ENCODE measurements at places on chromosomes 3 and 15.

- DNase-seq = no peak
Observed at GRCh38 chr15:79901958-79902357, 5.1 kb upstream of the MTHFS start.

DNA sequence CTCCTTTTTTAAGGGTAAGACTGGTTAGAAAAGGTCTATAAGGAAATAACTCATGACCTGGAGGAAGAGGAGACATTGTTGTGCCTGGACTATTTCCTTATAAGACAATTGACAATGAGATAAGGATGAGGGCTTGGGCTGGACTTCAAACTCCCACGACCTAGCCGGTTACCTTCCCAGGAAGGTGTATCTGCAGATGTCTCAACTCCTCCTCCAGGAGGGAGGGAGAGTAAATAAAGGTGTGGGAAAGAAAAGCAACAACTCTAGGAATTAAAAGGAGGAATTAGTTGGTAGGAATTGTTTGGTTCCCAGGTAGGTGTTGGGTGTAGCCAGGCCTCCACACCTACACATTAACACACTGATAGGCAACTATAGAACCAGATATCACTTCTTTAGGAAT lies 97.8 kb upstream of the TBL1XR1 start:
- DNase-seq = no peak

DNA sequence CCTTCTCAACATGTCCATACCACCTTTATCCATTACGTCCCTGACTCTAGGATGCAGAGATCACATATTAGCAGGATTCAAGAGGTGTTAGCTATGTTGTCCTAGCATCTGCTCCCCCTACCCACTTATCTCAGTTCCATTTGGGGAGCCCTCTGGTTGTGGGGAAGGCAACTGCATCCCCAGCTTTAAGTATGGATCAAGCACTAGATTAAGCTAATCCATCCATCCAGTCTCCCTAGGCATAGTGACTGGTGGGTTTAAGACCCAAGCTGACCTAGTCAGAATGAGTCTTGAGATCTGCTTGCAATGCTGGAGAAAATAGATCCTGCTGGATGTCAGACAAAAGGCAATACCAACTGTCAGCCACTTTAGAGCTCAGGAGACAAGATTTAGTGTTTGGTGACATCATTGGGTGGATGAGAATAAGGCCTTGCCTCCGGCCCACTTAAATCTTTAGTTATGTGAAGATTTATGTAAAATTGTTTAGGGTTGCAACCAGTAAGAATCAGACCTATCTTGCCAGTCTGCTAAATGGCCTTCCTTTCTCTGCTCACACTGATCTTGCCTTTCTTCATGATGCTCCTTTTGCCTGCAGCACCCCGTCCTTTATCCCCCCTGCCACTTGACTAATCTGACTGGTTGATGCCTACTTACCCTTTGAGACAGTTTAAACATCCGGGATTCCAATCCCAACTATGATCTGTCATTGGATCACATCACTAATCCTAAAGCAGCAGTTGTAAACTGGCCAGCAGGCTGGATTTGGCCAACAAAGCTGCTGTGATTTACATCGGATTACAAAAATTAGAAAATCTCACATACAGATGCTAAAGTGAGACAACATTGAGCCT lies 2.1 kb upstream of the ISY1 start:
- DNase-seq = no peak

DNA sequence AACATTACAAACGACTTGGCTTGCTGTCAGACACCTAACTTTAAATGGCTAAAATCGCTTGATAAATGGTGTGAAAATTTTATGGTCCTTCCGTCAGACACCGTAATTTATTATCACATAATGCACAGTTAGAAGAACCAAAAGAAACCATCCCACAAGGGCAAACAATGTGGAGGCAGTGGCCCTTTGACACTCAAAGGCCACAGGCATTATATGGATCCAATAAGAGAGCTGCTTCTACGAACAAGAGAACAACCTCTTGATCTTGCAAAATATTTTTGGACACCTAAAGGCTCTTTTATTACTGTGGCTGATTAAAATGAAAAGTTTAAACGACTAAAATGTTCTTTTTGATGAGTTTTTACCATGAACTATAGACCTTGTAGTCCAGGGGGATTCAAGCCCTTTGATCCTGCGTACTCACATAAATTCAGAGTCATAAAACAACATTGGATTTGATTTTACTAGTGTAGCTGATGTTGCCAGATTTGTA lies 202.8 kb downstream of the FMN1 start:
- DNase-seq = no peak

GRCh38 chr3:143237077-143237627 lies 117.6 kb downstream of the CHST2 start:
- DNase-seq = no peak

DNA sequence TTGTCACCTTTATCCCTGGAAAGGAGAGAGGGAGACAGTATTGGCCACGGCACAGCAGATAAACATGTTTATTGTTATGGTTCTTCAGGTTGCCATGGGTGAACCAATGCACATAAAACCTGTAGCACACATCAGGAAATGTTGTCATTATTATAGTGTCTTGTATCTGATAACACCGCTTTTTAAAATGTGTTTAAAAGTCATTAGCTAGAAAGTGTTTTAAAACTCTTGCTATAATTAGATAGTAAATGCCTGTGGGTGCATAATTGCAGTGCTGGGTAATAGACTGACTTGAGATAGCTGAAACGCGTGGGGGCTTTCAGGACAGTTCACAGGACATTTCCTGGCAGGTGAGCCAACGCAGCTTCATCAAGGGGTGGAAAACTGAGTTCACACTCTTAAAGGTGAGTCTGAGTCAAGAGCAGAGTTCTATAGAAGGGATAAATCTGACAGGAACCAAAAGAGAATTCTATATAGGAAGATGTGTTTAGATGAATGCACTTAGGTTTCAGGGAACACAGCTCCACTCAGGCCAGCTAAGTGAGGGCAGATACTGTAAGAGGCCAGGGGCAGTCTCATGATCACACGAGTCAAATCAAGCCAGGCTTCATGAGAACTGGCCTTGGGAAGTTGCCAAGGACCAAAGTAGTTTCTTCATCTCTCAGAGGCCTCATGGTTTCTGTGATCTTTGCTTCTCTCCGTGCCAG lies 35.6 kb upstream of the PPP4R2 start:
- DNase-seq = no peak

DNA sequence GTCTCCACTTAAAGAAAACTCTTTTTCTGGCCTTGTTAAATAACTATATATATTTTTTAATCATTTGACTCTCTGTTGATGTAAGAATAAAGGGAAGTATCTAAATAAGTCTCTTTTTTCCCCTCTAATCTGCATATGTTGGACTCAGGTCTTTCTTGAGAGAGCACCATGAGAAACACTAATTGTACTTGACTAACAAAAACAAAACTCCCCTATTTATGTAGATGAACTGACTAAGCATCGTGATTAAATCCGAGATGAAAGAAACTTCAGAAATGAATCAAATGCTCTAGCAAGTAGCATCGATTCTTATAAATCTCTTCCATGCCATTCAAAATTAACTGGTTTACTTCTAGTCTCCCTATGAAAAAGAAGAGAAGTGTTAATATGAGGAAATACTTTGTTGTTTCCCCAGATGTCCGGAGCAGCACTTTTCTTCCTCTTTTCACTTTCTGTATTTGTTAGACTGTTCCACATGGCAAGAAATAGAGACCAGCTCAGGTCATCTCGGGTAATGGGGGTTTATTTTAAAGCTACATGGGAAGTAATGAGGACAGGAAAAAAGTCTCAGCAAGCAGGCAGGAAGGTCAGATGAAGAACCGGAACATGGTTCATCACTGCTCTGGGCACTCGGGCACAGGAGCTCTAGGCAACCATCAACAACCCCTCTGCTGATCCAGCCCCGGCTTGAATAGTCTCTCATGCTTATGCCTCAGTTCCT lies 288.3 kb downstream of the CNTN6 start:
- no peak for DNase-seq

DNA sequence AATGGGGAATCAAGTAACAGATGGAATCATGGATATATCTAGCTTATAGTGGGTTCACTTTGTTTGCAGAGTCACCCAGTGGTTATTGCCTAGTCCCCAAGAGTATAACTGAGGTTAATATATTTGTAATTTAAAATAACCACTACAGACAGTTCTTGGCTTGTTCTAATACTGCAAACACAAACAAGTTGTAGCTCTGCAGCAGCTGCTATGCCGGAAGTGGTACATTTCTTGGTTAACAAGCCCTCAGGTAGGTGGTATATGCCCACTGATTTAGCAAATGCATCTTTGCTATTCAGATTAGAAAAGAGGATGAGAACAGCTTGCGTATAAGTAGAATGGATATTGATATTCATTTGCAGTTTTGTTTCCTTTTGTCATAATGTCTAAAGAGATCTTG lies 984.2 kb downstream of the SQOR start:
- DNase-seq = no peak

DNA sequence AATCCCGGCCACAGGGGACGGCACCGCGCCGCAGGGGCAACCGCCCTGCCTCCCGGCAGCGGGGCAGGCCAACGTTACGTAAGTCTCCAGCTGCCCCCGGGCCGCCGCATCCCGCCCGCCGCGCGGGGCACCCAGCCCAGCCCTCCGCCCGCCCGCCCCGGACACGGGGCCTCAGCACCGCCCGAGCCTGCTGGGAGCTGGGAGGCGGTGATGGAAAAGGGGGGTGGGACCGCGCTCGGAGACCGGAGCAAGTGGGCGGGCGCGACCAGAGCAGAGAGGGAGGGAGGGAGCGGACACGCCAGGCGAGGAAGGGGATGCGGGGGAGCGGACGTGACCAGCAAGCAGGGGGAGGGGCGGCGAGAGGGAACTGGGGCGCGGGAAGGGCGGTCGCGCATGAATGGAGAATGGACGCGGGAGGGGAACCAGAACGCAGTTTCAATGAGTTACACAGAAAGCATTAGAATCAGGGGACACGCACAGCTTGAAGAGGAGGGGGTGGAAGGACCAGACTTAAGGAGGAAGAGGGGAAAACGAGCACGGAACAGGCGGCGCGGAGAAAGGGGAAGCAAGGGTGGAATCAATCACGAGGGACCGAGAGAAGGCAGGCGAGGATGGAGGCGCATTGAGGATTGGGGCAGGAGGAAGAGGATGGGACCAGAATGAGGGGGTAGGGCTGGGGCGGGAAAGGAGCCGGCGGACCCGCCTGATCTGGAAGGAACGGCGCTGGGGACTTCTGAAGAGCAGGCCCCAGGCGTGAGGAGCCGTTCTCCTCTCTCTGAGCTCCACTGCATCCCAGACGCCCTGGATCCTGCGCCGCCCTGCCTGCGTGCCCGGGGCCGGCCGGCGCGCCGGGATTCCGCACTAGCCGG lies 559 bp downstream of the PKM start:
- peak; percentile 77 for DNase-seq

DNA sequence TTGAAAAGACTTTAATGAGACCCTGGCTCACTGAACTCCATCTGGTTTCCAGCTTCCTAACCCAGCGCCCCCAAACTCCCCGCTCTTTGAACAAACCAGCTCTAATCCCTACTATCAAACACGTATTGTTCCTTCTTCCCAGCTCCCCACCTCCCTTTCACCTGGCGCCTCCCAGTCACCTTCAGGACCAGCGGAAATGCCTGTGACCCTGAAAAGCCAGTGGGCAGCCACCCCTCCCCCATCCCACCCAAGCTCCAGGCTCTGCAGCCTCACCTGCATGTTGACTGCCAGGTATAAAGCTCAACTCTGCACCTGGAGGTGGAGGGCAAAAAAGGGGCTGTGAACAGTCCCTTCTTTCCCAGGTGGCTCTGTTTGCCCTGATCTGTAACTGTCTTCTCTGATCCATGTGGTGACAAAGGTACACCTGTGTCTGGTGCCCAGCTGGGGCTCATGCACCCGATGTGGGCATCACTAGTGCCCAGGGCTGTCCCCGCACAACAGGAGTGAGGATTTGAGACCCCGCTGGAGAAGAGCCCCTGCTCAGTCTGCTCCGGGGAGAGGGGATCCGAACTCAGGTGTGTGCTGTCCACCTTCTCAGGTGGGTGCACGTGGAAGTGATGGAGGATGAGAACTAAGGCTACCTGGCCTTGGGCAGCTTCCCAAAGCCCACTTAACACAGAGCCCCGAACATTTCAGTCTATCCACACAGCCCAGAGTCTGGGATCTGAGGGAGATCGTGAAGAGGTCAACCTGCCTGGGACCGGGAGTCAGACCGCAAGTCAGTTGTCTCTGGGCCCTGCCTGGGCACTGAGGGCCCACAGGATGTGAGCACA lies 128.9 kb downstream of the NSMCE3 start:
- no peak for DNase-seq

- DNase-seq = no peak
Observed at GRCh38 chr3:116038968-116039650, 406.2 kb downstream of the LSAMP start.

DNA sequence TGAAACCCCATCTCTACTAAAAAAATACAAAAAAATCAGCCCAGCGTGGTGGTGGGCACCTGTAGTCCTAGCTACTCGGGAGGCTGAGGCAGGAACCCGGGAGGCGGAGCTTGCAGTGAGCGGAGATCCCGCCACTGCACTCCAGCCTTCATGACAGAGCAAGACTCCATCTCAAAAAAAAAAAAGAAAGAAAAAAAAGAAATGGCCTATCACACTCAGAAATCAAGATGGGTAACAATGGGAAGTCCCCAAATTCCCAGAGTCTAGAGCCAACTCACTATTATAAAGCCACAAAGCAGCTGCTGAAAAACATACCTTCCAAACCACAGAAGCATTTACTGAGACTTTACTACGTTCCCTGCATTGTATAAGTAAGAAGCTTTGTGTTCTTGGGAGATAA lies 7.5 kb downstream of the HDGFL3 start:
- DNase-seq = peak; percentile 71

DNA sequence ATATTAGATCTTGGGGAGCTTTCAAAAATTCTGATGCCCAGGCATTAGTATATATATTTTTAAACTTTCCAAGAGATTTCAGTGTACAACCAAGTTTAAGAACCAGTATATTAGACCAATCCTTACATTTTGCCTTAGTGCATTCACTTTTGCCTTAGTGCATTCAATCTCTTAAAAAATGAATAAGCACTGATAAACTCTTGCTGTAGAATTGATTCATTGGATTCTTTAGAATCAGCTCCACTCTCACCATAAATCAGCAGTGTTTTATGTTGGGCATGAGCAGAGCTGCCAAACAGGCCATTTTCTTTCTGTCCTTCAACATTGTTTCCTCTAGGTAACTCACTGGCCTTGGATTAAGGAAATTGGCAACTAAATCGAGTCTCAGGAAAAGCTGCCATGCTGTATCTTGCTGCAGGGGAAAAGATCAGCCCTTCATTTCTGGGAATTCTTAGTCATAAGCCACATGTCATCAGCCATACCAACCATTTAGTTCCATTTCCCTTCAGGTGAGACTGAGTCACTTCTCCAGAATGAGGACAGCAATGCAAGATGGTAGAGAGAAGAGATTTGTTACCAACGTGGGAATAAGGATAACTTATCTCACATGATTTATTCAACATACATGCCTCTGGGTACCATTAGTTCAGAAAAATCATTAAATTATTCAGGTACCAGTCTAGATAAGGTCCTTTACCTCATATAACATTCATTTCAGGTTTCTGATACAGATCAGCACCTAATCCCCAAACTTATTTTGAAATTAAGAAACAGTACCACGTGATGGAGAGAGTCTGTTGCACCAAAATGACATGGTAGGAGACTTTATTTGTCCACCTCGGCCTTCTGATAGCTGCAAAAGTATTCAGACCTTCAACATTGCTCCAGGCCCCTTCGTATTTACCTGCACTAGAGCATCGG lies 192.5 kb downstream of the P3H2 start:
- DNase-seq = peak; percentile 68
